Fibroblast of skin of abdomen (primary cell): ENCODE measurements at places on chromosomes 5 and 9.

GRCh38 chr5:19734776-19735175 lies 253.2 kb downstream of the CDH18 start:
- DNase-seq, result peak; percentile 16

GRCh38 chr9:6782345-6782744 lies 24.6 kb downstream of the KDM4C start:
- no peak for DNase-seq

DNA sequence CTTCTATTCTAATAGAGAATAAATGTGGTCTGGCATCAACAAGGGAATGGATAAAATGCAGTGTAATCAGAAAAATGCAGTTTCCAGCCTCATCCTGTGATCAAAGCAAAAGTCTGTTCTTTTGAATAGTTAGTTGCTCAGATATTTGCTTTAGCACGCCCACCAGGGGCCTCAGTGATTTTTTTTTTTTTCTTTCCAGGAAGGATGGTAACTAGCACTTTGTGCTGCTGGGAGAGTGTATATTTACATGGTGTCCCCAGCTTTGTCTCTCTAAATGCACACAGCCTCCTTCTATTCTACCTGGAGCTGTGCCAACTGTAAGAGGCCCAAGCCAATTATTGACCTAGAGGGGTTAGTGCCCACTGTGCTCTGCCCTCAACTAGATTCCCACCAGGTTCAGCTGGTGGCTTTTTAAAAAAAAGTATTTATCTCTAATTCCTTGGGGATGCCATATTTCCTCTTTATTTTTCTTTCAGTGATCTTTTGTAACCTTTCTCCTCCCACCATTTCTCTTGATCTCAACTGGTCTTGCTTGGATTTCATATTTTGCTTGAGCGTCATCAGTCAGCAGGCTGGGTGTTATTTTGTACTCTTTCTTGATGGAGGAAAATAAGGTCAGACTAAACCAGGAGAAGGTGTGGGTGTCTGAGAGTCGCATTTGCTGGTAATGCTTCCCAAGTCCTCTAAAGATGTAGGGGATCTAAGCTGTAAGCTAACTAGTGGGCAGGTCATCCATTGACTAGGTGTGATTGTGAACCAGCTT lies 193.0 kb upstream of the C9orf72 start:
- DNase-seq, result peak; percentile 67

DNA sequence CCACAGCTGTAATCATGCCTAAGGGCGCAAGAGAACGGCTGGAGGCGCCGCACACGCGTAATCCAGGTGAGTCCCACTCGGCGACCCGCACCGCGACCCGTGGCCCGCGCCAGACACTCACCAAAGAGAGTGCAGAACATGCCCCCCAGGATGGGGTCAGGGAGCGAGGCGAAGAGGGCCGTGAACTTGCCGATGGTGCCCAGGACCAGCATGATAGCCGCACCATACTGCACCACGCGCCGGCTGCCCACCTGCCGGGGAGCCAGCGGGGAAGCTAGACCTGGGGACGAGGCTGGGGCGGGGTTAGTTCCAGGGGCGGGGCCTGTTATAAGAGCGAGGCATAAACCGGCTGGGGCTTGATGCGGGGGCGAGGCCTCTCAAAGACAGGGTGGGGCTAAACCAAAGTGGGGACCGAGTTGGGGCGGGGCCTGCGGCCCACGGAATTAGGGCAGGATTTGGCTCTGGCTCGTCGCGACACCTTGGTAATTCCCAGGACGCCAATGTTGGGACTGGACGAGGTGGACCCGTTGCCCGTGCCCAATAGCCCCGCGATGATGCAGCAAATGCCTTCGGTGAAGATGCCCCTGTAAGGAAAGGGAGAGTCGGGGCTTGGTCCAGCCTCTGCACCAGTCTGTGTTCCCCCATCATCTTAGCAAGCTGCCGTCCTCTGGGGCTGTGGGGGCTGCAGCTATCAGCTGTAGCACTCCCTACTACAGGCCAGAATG lies 4.8 kb downstream of the SLC23A1 start:
- no peak for DNase-seq

GRCh38 chr5:9766581-9766980 lies 136.4 kb upstream of the TAS2R1 start:
- DNase-seq, result peak; percentile 25

- DNase-seq, result no peak
Observed at GRCh38 chr9:108094676-108094993, 605.1 kb upstream of the KLF4 start.

- DNase-seq, result peak; percentile 52
Observed at GRCh38 chr5:32076699-32077695, 97.1 kb downstream of the GOLPH3 start.

GRCh38 chr5:32298059-32298415 lies 14.7 kb downstream of the MTMR12 start:
- no peak for DNase-seq

DNA sequence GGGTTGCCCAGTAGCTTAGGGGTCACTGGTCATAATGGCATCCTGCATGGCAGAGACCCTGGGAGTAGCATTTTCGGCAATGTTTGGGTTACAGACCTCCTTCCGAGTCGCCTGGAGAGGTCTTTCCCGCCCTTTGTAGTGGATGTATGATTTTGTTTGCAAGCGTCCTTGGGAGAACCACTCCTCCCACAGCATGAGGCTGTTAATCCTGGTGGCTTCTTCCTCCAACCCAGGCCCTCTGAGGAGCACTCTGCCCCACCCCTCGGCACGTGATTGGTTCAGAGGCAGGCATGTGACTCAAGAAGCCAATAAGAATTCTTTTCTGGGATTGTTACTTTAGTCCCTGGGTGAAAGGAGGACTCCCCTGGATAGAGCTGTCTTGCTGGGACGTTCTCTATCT lies 30.2 kb upstream of the GRHPR start:
- no peak for DNase-seq

GRCh38 chr5:116308391-116308790 lies 223.6 kb downstream of the COMMD10 start:
- DNase-seq, result no peak

- no peak for DNase-seq
Observed at GRCh38 chr9:128629852-128630545, 26.6 kb downstream of the DYNC2I2 start.

DNA sequence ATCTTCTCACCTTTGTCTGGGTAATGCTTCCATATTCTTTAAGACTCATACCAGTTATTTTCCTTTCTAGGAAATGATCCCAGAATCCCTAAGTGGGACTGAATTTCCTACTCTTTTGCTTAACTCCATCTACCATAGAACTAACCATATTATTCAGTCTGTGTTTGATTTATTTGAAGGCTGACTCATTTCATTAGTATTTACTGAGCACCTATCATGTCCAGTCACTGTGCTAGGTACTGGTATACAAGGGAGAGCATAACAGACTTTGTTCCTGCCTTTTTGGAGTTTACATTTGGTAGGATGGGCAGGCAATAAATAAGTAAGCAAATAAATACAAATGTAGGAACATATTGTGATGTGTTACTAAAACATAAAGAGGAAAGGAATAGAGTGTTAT lies 4.3 kb downstream of the NPR2 start:
- DNase-seq, result no peak

GRCh38 chr9:130501639-130502038 lies 56.9 kb downstream of the ASS1 start:
- no peak for DNase-seq

DNA sequence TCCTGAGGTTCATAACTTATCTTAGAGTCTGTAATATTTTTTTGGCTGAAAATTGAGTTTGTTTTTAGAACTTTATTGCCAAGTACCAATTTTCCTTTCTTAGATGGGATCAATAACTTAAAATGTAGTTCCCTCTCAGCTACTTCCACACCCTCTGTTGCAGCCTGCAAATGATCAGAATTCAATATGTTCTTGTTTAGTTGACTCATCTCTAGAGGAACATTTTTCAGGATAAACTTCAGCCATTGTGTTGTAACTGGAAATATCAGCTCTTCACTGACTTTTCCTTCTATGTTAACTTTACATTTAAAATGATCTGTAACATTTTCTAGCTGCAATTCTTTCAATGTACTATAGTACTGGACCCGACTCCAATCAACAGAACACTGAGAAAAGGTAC lies 115.7 kb downstream of the ESM1 start:
- no peak for DNase-seq

DNA sequence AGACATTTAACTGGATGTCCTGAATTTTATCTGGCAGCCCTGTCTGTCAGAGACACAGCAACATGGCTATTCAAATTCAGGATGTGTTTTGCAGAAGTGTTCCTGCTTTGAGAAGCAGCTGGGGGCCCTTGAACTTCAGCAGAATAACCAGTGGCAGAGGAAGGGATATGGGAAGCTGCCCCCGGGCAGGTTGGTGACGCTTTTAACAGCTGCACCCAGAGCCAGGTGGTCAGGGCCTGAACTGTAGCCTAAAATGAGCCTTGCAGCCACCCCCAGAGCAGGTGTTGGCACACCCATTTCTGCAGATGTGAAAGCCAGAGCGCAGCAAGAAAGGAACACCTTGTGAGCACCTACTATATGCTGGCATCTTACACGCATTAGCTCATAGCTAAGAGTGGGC lies 128.7 kb upstream of the BOD1 start:
- DNase-seq, result no peak

- peak; percentile 37 for DNase-seq
Observed at GRCh38 chr9:95004411-95005277, 278.1 kb downstream of the AOPEP start.

DNA sequence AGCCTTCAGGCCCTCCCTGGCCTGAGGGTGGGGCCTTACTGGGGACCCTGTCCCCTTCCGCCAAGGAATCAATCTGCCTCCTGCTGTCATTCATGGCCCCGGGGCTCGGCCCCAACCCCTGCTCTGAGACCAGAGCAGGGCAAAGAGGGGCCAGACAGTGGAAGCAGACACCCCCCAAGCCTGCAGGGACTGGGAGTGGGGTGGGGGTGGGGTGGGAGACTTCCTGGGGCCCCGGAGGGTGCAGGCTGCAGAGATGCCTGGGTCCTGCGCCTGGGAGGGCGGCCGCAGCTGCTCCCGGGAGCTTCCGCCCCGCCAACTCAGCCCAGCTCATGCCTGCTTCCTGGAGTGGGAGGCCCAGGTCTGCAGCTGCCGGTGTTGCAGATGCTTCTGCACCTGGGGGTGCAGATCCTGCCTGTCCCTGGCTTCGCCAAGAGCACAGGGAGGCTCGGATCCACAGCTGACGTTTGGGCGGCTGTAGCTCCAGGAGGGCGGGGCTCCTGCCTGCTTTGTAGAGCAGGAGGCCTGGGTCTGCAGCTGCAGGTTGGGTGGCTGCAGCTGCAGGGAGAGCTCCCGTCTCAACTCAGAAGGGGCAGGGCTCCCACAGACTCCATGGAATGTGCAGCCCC lies 6.2 kb downstream of the KIF4B start:
- no peak for DNase-seq

GRCh38 chr9:127035948-127036347 lies 86.5 kb downstream of the ANGPTL2 start:
- no peak for DNase-seq

DNA sequence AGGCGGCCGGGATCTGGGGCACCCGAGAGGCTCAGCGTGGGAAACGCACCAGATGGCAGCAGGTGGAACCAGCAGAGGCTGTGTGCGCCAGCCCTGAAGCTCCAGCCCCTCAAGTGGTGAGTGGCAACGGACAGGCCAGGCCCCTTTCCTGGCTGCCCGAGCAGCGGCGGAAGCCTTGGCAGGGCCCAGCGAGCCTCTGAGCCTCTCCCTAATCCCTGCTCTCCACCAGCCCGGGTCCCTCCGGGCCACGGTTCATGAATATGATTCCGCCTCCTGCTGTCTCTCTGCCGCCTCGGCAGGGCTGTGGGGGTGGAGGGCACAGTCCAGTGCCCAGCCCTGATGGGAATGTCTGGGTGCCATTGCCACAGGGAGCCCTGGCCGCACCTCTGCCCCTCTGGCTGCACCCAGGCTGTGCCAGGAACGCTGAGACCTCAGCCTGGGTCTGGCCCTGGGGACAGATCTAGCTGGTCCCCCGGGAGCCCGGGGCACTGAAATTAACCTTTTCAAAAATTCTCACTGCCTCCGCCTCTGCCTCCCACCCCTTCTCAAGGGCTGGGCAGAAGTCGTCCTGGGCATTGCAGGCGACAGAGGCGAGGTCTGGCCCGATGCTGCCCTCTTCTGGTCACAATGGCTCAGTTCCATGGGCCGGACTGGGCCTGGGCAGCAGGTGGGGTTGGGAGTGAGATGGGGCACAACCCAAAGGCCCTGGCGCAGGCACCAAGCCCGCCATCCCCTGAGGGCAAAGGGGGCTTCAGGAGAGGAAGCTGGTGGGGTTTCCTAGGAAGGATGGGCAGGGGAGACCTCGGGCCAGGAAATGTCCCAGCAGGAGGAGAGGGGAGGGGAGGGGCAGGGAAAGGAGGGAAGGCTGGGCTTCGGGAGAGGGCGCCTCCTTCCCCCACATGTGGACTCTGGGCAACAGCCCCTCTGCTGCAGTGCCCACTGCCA lies 20.3 kb downstream of the CCDC187 start:
- peak; percentile 55 for DNase-seq

- peak; percentile 20 for DNase-seq
Observed at GRCh38 chr9:78856144-78856543, 559.2 kb downstream of the PSAT1 start.

DNA sequence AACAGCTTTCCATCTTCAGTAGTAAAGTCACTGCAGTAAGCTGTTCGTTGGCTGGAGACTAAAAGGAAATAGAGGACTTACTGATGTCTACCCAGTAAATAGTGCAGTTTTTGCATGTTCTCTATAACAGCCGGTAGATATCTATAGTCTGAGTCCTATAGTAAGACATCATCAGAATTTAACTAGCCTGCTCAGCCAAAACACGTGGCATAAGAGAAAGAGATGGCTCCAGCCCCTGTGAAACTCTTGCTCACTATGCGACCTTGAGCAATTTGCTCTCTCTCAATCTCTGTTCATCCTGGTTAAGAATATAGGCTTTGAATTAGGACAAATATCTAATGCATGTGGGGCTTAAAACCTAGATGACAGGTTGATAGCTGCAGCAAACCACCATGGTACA lies 201.6 kb upstream of the PAPPA start:
- no peak for DNase-seq

GRCh38 chr9:89278551-89278950 lies 32.4 kb upstream of the CKS2 start:
- no peak for DNase-seq

DNA sequence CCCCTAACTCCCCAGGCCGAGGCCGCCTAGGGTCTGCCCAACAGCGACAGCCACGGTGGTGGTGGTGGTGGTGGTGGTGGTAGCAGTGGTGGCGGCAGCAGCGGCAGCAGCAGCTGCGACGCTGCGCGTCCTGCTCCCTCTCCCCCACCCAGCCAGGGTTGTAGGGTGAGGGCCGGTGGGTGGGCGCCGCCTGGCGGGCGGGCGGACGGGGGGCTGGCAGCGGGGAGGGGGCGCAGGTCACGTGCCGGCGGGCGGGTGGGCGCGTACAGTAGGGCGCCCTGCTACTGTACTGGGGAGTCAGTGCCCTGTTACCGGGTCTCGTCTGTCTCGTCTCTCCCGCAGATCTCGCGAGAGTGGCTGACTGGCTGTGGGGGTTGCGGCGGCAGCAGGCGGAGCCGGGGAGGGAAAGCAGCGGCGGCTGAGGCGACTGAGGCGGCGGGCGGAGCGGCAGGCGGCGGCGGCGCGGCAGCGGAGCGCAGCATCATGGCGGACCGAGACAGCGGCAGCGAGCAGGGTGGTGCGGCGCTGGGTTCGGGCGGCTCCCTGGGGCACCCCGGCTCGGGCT lies at the start of gene PURA:
Gene PURA, plus strand, starts transcription at position 411 of the 565 bp plus-strand sequence. Its CDS starts 73 bp downstream, at position 484.
- DNase-seq, result peak; percentile 96
